NCI-H2107 (cell line): ENCODE measurements at places on chromosomes 13 and 19.

GRCh38 chr19:1648459-1648849 is 4.0 kb downstream of the TCF3 start:
- DNase-seq = no peak

- DNase-seq = no peak
Measured at GRCh38 chr13:23995283-23996073, 98.2 kb upstream of the C1QTNF9B start.

- no peak for DNase-seq
Measured at GRCh38 chr13:80562433-80563156, 221.7 kb upstream of the SPRY2 start.

DNA sequence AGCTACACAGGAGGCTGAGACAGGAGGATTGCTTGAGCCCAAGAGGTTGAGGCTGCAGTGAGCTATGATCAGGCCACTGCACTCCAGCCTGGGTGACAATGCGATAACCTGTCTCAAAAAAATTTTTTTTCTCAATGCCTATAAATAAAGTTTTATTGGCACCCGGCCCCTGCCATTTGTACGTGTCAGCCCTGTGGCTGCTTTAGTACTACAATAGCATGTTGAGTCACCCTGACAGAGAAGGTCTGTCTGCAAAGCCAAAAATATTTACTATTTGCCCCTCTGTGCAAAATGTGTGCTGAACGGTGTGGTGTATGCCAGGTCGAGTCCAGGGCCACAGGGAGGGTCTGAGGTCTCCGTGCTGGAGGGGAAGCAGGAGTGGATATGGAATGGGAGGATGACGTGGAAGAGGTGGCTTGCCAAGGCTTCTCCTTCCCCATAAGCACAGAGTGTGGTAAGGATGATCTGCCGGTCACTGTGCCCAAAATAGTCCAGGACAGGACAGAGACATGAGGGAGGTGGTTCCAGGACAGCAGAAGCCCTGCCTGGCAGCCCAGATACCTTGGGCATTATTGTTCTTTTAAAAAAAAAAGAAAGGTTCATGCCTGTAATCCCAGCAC is 10.0 kb downstream of the NMRK2 start:
- no peak for DNase-seq

- DNase-seq = no peak
Measured at GRCh38 chr19:17659996-17660395, 28.2 kb downstream of the UNC13A start.

DNA sequence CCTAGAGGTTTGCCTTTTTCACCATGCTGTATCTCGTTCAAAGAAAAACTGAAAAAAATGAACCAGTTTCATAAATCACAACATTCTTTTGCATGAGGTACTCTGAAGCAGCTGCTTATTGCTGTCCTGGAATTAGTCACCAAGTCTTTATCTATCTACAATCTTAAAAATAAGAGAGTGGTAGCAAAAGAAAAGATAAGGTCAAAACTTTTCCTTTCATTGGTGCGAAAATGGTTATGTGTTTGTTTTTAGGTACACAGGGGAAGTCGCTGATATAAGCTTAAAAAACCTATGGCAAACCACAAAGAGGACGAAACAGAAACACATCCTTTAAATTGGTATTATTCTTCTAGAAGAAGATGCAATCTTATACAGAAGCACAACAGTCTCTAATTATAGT is 20.7 kb downstream of the OBI1 start:
- DNase-seq = no peak

DNA sequence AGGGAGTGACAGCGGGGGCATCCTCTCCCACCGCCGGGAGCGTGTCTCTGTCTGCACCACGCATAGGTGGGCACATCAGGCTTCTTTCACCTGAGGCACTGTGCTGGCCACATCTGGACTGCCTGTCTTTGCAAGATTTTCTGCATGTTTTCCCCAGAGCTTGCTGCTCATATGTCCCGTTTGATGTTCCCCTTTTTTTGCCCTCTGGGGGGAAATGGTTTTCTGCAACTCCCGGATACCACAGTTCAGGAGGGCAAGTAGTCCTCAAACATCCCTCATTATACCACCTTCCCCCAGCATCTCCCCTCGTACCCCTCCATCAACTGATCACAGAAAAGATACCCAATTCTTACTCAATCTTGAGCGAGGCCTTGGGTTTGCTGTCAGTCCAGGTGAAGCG is 168.0 kb downstream of the PAN3 start:
- no peak for DNase-seq

DNA sequence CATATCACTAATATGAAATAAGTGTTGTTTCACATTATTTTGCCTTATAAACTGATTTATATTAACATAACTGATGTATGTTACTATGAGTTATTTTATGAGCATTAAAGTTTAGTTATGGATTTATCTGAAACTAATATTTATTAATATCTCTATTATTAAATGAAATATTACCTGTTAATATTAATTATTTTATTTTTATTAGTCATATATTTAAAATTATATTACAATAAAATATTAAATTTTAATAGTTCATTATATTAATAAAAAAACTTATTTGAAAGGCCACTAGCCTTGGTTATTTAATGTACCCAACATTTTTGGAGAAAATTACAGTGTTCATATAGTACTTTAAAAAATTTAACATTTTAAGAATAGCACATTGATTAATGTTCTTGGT is 1643.4 kb upstream of the MIR17HG start:
- no peak for DNase-seq
